ENCODE measurements at places on chromosomes 11 and 22.

GRCh38 chr11:45275828-45276227 is 10.3 kb downstream of the SYT13 start:
- no peak for DNase-seq

DNA sequence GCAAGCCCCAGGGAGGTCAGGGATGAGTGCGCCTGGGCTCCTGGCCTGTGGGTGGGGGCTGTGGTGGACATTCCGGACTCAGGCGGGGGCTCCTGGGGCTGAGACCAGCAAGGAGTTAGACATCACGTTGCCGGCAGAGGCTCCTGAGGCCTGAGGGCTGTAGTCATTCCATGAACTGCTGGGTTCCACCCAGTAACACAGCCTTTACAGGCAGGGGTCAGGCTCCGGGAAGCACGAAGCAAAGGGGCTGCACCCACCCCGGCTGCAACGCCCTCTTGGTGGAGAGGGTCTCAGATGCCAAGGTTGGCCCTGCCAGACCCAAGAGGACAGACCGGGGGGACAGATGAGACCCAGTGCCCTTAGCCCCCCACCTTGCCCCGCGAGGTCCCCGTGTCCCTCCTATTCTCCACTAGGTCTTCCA is 9.0 kb downstream of the TNNT3 start:
- DNase-seq: no peak

- no peak for DNase-seq
Measured at GRCh38 chr11:120595557-120595956, 84.0 kb downstream of the GRIK4 start.

GRCh38 chr11:113420808-113421207 is 33.2 kb downstream of the ANKK1 start:
- DNase-seq: no peak

DNA sequence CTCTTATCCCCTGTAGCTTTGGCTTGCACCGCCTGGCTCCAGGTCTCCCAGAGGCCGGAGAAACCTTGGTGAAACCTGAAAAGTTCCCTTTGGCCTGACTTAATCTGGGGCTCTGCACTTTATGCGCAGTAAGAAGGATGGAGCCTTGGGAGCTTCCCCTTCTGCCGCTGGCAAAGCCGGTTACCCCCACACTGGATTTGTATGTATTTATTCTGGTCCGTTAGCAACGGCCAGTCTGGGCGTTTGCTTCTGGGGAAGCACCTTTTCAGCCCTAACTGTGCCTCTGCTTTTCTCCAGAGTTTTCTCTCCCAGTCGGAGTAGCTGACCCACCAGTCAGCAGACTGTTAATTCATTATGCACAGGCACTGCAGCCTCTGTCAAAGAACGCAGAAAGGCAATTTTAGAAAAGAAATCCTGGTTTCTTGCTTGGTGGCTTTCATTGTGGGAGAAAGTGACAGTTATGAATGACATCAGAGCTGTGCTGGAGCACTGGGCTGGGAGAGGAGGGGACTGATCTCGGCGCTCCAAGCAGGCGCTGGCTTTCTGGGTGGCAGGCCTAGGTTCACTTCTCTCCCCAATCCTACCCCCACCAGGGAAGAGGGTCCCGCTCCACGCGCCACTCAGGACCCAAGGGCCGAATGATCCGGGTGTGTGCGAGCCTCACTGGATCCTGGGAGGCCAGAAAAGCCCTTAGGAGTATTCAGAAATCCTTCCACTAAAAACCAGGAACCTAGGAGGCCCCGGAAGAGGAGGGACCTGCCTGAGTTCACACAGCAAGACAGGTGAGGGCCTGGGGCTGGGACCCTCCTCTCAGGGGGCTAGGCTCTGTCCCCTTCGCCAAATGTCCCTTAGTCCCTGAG is 70.2 kb downstream of the RTL6 start:
- no peak for DNase-seq

DNA sequence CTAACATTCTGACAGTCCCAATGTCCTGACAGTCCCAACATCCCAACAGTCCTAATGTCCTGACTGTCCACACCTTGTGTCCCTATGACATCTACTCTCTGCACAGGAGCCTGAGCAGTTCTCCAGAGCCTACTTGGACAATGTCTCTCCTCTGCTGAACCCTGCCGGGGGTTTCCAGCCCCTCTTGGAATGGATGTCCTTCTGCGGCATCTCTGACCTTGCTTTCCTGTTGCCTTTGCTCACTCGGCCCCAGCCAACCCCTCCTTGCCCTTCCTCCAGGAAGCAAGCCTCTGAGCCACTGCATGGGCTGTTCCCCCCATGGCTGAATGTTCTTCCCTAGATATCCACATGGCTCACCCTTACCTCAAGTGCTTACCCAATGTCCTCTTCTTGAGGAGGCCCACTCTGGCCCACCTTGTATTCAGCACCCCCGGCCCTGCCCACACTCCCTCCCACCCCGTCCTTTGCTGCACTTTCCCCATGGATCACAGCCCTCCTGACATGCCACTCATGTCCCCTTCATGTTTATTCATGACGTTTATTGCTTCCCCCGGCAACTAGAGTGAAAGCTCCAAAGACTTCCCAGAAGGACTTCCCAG is 59.5 kb downstream of the DHCR7 start:
- no peak for DNase-seq

GRCh38 chr22:41358927-41359326 is 22.8 kb upstream of the TEF start:
- no peak for DNase-seq

- DNase-seq: no peak
Measured at GRCh38 chr11:93238956-93239355, 41.2 kb upstream of the SLC36A4 start.

- peak; percentile 76 for DNase-seq
Measured at GRCh38 chr22:36144886-36145541, 15.5 kb downstream of the APOL3 start.

GRCh38 chr11:106331176-106331575 is 253.7 kb downstream of the AASDHPPT start:
- DNase-seq: no peak

DNA sequence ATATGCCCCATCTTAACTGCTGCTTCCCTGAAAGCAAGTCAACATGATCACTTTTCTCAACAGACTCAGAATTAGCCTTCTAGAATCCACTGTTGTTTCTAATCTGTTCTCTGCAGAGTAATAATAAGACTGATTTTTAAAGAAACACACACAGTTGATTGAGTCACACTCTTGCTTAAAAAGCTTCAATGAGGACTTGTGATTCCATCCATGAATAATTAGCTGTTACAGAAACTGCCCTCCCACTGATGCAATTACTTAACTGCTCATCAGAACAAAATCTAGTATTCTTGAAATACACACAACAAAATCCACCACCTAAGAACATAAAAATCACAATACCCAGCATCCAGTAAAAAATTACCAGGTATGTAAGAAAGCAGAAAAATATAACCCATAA is 100.5 kb upstream of the TIMP3 start:
- no peak for DNase-seq

GRCh38 chr22:17205432-17205831 is 13.8 kb downstream of the ADA2 start:
- peak; percentile 16 for DNase-seq

DNA sequence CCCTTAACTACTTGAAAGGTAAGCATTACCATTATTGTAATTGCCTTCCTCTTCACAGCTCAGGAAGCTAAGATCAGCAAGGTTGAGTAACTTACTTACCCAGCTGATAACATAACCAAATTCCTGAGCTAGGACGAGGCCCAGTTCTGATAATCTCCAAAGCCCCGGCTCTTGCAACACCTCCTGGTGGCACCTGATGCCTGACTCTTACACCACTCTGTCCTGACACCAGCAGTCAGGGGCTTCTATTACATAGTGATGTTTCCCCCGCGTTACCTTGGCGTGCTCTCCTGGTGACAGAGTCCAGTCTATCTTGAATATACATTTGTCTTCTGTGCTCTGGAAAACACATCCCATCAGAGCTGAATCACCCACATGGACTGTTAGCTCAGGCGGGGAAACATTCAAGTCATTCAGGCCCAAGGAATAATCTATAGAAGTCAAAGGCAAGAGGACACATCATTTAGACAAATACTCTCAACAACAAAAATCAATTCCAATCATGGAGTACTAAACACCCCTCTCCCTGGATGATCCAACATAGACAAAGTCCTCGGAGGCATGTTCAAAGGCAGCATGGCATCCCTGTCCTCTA is 12.6 kb downstream of the JAML start:
- no peak for DNase-seq

GRCh38 chr22:36840106-36840505 is 20.7 kb upstream of the NCF4 start:
- DNase-seq: peak; percentile 80

GRCh38 chr11:110410651-110411050 is 19.1 kb upstream of the FDX1 start:
- no peak for DNase-seq
